ENCODE measurements at places on chromosomes 5 and 9.

DNA sequence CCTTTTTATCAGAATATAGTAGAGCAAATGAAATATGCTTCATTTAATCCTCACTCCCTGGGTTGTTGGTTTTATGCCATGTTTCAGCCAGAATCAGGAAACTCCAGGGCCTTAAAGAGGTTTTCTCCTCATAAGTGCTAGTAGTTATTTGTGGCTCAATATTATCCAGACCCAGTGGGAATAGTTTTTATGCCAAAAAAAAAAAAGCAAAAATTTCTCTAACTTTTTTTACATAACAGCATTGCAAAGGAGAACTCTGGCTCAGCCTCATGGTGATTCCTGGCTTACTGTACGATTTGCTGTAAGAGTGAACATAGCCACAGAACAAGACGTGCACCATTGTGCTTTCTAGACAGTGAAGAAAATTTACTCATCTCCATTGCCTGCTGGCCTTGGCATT lies 232.5 kb downstream of the PJA2 start:
- no peak for DNase-seq

DNA sequence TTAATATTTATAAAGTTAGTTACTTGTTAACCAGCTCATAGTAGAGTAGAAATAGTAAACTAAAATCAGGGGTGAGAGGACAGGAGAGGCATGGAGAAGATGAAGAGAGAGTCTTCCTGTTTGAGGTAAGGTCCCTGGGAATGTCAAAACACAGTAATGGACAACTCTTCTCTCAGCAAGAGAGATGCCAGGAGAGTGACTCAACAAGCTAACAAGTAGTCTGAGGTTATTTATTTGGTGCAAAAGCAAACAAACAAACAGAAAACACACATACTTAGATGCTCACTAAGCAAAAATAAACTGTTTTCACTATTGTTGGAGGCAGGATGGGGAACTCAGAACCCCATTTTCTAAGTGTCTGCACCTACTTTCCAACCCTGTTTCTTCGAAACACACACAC lies 333.2 kb upstream of the RFX3 start:
- no peak for DNase-seq

GRCh38 chr5:67221487-67222242 lies 25.1 kb upstream of the CD180 start:
- DNase-seq = no peak

DNA sequence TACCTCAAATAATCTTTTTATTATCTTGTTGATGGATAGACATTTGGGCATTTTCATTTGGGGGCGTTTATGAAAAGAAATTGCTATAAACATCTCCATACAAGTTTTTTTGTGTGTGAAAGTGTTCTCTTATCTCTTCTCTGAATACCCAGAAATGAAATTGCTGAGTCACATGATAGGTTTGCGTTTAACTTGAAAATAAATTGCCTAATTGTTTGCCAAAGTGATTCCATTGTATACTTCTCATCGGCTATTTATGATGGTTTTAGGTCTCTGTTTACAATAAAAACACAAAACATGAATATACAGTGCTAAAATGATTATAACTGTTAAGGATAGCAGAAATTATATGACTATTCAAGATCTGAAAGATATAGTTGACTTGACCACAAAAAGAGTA lies 361.7 kb downstream of the TAF11L14 start:
- no peak for DNase-seq

DNA sequence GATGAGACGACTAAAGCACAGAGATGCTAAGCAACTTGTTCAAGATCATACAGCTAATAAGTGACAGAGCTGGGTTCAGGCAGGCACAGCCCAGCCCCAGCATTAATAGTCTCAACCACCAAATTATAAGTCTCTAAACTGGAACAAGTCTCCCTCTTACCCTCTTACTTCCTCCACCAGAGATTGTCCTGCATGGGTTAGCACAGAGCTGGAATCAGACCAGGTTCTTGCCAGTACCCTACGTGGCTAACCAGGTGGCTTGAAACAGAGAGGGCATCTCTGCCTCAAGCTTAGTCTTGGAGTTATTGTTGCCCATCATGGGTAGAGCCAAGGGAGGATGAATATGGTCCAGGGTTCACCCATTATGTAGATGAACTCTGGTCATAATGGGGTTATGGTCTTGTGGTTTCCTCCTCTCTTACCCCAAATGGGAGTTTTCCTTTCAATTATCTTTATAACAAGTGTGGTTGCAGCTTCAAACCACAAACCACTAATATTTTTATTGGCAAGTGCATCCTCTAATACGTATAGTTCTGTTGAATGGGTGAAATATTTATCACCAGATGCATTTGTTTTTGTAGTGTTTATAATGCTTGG lies 8.3 kb upstream of the XPA start:
- no peak for DNase-seq

GRCh38 chr5:26622947-26623346 lies 415.4 kb downstream of the CDH9 start:
- DNase-seq = no peak

DNA sequence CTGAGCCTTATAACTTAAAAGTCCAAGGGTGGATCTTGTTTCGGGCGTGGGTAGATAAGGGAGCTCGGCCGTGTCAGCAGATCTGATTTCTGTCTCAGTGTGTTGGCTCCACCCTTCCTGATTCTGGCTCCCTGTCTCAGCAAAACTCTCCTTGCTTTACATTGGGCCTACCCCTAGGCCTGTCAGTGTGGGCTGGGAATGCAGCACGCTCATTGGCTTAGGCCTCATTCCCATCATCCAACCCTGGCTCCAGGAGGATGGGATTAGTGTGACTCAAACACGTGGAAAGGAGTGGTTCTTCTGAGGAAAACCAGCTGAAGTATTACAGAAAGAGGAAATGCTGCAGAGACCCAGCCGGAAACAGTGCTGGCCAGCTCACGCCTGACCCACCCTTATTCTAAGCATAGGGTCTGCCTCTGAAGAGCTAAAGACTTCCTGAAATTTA lies 59.9 kb downstream of the ZFAND5 start:
- DNase-seq = no peak

DNA sequence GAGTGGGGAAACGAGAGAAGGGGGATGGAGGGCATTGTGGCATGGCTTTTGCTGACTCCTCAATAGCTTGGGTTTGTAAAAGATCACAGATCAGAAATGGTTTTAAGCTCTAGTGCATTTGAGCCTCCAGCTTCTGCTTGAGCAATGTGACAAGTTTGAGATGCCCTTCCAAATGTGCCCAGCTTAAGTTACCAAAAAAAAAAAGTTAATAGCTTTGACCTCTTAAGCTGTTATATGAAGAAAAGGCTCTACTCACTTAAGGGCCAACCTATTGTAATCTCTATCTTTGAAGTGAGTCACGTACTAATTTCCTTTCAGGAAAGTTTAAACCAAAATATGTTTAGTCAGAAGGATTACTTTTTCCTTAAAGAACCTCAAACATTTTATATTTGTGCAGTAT lies 428.8 kb upstream of the ACTBL2 start:
- DNase-seq = no peak

GRCh38 chr5:149257889-149258705 lies 13.6 kb upstream of the AFAP1L1 start:
- DNase-seq = no peak

DNA sequence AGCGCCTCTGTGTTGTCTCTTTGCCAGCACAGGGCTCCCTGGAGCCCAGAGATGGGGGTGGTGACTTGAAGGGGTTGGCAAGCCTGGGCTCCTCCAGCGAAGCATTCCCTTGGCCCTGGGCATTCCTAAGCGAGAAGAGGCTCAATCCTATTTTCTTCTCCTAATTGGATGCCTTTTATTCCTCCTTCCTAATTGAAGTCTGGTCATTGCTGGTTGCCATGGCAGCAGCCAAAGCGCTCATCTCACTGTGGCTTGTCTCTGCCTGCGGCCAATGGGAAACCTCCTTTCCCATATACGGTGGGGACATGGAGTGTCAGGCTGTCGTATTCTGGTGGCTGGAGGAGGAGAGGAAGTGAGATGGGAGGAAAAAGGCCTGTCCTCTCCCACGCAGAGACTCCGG lies 52.3 kb upstream of the RARS1 start:
- no peak for DNase-seq

DNA sequence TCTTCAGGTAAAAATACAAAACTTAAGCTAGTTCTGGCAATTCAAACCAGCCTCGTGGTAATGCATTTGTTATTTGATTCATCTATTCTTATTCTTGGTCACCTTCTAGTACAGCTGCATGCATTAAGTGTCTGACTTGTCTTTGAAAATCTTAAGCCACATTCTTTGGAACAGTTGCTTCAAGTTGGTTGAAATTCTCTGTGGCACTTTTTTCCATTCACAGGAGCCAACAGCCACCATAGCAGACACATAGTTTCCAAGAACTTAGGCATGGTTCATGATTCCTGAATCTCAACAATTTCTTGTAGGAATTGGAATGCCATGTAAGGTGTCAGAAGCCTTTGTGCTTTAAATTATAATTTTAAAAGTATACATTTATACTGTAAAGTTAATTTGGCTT lies 47.4 kb upstream of the MEF2C start:
- no peak for DNase-seq

DNA sequence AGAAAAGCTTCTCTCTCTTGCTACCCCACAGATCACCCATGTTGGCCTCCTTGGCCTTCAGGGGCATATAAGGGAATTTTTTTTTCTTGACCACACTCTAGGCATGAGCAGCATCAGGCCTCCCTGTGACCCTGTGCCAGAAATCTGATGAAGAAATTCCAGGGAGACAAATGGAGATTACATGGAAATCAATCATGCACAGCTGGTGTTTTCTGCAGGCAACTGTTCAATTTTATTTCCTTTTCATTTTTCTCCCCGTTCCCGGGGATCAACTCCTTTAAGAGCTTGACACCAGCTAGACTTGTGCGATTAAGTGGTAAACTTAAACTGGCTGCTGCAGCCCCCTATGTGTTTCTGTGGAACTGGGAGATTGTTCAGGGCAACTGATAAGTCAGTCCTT lies 59.3 kb downstream of the GALNT10 start:
- no peak for DNase-seq

GRCh38 chr5:35856765-35857351 lies at the start of gene IL7R:
IL7R (plus strand) TSS chr5:35856891; CDS start chr5:35856978, 87 bp downstream.
- DNase-seq = no peak

DNA sequence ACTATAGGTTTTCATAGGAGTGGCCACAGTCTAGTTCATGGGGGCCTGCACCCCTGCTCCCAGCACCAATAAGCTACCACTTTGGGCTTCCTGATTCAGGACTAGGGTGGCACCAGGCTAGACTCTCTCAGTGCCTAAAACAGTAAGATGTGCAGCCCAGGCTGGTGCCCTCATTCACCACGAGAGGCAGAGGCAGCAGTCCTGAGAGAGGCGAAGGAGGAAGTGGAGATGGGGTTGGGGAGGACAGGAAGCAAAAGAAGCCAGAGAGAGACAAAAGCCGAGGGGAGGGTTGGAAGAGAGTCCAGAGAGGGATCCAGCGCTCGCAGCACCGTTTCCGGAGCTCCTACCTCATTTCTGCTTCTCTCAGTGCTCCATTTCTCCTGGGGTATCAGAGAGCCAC lies 180.9 kb downstream of the MED10 start:
- no peak for DNase-seq

DNA sequence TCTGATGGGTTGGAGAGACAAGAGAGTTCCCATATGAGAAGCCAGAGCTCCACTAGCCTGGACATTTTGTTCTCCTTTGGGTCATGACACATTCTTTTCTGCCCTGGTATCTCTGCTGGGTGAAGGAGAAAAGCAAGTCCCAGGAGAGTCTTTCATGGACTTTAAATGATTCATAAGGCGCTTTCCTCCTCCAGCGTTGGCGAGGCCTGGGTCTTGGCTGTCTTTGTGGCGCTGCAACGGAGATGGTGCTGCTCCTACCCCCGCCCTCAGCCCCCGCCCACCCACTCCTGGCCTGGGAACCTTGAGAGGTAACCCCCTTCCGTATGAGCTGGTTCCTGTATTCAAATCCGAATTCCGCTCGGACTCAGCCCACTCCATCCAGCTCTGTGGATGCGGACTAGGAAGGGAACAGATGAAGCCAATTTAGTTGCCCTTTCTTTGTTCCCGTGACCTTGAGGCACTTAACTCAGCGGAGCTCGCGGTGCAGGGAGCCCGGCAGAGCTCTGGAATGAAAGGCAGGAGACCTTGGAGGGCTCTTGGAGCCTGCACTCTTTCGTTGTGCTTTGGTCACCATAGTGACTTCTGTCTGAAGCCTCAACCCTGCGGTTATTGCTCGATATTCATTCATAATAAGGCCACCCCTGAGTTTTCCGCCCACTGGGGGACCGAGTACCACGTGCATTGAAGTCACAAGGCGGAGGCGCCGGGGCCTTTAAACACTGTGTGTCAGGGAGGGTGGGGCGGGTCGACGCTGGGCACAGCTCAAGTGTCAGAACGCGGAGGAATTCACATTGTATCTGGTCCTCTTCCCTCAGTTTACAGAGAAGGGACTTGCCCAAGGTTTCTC lies 14.0 kb upstream of the PWWP2A start:
- no peak for DNase-seq

DNA sequence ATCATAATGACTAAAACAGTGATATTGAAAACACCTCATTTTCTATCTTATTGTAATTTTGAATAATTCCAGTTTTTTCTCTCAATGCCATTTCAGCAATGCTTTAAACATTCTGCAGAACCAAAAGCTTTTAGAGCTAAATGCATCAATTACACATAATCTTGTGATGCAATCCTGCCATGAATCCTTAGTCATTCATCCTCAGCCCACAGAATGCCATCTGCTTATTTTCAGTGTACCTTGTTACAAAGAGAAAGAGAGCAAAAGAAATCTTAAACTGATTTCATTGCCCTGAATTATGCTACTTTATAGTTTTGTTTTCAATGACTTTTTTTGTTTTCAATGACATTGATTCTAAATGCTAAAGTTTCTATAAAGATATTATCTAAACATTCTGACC lies 1234.8 kb upstream of the C9orf72 start:
- DNase-seq = no peak

GRCh38 chr5:179577286-179577960 lies 27.1 kb downstream of the RUFY1 start:
- no peak for DNase-seq

GRCh38 chr5:137699336-137700281 lies 36.3 kb downstream of the KLHL3 start:
- DNase-seq = no peak

DNA sequence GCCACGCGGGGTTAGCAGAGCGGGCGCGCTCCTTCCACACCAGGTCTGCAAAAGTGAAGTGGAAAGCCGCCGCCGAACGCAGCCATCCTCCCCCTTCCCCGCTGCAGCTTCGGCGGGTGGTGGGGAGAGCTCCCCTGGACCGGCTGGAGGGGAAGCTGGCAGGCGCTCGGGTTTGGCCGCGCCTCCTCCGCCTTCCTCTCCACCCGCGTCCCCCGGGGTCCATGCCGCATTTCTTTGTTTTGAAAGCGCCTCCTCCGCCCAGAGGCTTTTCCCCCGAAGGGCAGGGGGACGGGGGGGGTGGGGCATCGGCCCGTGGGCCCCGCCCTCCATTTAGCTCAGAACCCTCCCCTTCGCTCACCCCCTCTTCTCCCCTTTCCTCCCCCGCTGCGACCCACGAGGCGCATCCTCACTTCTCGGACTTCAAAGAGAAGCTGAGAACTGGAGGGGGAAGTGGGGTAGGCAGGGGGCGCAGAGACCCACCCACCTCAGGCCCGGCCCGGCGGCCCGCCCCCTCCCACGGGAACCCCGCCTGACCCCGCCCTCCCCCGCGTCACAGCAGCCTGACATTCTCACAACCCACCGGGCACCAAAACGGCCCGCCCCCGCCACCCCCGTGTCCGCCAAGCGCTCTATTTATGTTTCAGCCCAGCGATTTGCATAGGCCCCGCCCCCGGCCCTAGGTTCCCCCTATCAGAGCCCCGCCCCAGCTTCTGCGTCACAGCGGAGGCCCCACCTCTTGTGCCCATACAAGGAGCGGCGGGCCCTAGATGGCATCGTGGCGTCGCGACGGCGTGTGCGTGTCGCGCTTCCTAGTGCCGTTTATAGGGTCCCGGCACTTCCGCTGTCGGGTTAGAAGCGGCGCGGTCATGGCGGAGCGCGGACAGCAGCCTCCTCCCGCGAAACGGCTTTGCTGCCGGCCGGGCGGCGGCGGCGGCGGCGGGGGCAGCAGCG lies at the start of gene ZSWIM6:
Gene ZSWIM6, plus strand, starts transcription at position 852 of the 951 bp plus-strand sequence. Its CDS starts 15 bp downstream, at position 867.
- DNase-seq = peak; percentile 99

Measured in activated naive CD4-positive, alpha-beta T cell treated with anti-CD3 and anti-CD28 coated beads, Interleukin-2, amount 50 U/mL, for 16 hours (primary cell).